ENCODE measurements at places on chromosomes 1 and 21.

- DNase-seq = no peak
Observed at GRCh38 chr1:208106218-208106617, 138.0 kb downstream of the PLXNA2 start.

DNA sequence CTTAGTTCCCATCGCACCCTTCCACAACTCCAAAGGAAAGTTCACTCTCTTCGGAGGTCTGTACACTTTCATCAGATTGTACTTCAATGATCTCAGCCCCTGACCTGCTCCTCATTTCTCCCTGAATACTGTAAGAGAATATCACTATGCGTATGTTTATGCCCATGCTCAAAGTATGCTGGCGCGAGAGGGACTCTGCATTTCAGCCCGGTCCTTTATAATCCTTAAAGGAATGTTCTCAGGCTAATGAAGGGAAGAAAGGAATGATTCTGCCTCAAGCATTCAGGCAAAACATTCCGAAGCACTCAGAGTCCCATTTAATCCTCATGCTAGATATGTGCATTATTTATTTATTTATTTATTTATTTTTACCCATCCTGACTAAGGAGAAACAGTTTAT is 76.8 kb downstream of the PLD5 start:
- no peak for DNase-seq

DNA sequence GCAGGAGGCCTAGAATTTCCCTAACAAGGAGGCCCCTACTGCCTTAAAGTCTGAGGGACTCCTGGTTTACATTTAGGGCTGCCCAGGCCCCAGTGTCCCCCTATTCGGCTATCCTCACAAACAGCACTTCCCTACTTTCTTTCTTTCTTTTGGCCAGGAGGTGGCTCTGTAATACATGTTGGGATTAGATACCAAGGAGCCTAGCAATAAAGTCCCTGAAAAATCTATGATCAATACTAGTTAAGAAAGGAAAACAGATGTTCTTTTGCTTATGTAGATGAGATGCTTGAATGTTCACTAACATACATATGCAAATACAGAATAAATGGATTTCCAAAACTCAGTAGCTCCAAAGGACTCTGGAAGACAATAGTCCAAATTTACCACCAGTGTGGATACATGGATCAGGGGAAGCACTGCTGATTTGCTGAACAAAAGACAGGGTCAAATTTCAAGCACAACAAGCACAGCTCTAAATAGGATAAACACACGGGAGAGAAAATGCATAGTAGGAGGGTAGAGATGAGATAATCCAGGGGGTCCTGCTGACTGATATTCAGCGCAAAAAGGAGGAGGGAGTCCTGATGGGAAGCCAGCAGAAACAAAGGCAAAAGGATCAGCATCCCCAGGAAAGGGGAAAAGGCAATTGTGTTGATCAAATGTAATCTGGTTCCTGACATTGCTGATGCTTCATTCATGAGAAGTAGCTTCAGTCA is 240.0 kb downstream of the NUF2 start:
- no peak for DNase-seq

DNA sequence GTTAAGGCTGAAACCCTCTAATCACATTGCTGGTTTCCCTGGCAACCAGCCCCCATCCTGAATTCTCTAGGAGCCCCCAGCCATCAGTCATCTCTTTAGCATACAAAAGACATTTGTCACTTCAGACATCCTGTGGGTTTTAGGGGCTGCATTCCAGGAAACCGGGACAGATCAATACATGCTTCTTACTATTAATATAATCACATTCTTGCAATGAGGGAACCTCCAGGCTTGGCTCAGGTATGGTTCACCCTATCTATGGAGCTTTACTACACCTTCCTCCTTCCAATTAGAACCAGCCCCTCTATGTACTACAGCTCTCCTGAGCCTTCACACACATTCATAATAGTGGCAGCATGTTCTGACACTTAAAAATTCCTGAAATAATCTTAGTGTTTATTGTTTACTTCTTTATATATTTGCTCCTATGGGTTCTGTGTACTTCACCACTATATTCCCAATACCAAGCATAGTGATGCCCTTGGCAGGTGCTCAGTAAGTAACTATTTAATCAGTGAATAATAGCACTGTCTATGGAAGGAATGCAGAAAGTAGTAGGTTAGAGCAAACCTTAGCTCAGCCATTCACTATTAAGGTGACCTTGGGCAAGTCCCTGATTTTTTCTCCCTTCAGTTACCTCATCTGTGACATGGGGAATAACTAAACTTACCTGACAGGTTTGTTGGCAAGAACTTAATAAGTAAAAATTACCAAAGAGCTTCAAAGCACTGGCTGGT is 59.6 kb downstream of the ZNF678 start:
- DNase-seq = no peak

- no peak for DNase-seq
Observed at GRCh38 chr1:233675893-233676292, 62.0 kb downstream of the KCNK1 start.

GRCh38 chr1:39332291-39332690 is 127.8 kb downstream of the MACF1 start:
- DNase-seq = no peak

DNA sequence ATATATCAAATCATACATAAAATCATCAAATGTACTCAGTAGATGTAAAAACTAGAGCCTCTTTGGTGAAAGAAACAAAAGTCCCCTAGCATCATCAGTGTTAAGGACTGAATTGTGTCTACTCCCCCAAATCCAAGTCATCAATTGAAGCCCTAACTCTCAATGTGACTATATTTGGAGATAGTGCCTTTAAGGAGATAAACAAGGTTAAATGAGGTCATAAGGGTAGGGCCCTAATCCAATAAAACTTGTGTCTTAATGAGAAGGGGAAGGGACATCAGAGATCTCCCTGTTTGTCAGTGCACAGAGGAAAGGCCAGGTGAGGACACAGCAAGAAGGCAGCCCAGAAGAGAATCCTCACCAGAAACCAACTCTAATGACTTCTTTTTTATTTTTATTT is 33.5 kb downstream of the USP24 start:
- no peak for DNase-seq

DNA sequence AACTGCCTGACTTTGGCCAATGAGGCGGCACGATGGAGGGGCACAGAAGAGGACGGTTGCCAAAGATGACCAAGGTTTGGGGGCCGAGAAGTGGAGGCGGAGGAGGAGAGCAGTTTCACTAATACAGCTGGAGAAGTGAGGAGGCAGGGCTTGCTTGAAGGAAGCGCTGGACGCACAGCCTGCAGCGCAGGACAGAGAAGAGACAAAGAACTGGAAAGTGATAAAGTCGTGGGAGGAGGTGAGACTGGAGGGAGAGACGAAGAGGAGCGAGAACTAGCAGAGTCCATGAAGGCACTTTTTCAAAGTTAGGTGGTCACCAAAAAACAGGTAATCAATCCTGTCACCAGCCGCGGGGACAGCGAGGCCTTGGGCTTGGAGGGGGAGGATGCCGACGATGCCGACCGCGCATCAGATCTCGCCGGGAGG is 771 bp downstream of the PACC1 start:
- DNase-seq = no peak

- DNase-seq = no peak
Observed at GRCh38 chr1:18360251-18360650, 120.5 kb upstream of the KLHDC7A start.

DNA sequence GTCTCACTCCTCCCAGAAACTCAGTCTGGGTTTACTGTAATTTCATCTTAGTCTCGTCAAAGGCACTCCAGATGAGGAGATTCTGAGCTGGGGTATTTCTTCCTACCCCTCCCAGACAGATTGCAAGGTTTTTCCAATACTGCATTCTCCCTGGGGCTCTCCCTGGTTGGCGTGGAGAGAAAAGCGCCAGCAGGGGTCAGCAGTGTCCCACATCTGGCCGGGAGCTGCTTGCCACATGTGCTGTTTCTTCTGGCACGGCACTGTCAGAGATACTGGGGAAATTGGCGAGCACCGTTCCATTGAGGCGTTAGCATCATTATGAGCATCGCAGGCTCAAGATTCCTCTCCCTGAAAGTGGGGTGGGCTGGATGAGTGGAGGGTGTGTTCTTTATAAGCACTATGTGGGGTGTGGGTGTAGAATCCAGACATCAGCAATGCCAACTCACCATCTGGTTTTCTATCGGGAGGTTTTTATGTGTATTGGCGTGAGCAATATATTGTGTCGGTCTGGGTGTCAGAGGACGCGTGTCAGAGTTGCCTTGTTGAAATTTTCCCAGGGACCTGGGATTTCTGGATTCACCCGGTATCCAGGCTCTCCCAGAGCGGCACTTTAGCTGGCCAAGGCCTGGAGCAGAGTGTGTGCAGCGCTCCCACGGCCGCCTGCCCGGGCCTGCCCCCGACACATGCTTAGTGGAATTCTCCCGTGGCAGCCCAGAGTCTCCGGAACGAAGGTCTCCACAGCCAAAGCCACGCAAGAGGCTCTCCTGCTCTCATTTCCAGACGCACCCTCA is 8.0 kb upstream of the NAV1 start:
- DNase-seq = peak; percentile 26

- no peak for DNase-seq
Observed at GRCh38 chr1:167808104-167808503, 86.3 kb downstream of the MPZL1 start.

DNA sequence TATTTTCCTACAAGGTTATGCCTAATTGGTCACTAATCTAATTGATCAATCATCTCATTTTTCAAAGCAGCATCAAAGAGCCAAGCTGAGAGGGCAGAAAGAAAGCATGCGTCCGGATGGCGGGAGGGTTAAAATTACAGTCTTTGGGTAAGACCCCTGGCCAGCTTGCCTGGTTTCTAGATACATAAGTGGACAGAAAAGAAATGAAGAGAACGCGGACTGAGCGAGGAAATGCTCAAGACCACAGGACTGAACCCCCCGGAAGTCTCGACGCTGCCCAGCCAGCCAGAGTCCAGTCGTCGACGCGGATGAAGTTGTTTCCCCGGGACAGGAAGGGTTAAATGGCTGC is 297.2 kb downstream of the OMA1 start:
- no peak for DNase-seq

DNA sequence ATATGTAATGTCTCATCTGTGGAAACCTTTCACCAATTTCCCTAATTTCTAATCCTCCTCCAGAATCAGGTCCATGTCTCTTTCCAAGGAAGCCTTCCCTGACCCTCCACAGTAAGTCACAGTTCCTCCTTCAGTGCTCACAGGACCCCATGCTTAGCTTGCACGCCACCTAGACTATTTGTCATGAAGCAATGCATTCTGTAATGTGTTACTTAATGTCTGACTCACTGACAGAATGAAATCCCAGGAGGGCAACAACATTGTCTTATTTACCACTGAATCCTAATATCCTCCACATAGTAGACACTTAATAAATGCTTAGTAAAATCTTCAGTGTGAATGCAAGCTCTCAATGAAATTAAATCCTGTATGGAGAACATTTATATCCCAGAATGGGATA is 245.9 kb upstream of the PLD5 start:
- no peak for DNase-seq

GRCh38 chr1:34055818-34056217 is 109.2 kb downstream of the CSMD2 start:
- no peak for DNase-seq

DNA sequence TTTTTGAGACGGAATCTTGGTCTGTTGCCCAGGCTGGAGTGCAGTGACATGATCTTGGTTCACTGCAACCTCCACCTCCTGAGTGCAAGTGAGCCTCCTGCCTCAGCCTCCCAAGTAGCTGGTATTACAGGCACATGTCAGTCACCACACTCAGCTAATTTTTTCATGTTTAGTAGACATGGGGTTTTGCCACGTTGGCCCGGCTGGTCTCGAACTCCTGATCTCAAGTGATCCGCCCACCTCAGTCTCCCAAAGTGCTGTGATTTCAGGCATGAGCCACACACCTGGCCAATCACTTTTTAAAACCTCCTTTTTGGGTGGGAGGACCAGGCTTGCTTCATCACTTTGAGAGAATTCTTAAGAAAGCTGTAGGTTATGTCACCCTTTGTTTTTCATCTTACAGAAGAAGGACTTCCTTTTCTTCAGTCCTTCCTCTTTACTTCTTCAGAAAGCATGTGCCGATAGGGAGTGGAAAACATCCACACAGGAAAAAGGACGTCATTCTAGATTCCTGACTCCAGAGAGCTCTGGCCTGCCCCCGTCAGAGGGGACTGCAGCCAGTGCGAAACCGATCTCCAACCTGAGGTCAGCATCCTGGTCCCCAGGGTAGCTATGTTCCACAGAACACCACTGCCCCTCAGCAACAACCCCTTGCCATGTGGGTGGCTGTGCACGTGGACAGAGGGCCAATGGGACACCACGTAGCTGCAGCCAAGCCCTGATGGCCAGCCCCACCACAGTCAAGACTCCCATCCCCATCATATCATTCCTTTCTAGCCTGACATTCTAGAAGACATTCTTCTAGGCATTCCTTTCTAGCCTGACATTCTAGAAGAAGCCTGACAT is 21.9 kb downstream of the NCF2 start:
- no peak for DNase-seq

GRCh38 chr21:14869984-14870852 is 194.6 kb downstream of the NRIP1 start:
- DNase-seq = no peak

DNA sequence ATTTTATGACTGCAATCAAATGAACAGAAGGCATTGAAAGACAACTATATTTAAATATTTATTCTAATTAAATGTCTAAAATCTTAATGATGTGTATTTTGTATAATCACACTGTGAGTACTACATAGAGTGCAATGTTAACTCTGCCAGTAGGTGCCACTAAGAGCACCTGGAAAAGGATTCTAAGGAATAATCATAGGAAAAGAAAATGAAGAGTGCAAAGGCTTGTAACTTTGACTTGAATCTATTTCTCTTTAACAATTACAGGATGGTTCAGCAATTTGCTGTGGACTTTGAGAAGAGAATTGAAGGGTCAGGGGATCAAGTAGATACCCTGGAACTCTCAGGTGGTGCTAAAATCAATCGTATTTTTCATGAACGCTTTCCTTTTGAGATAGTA is 200.4 kb downstream of the DNM3 start:
- DNase-seq = no peak

- DNase-seq = no peak
Observed at GRCh38 chr1:34806396-34806795, 13.6 kb downstream of the GJA4 start.

- no peak for DNase-seq
Observed at GRCh38 chr1:241462391-241462790, 57.2 kb downstream of the FH start.

Data from stimulated activated CD4-positive, alpha-beta T cell treated with anti-CD3 and anti-CD28 coated beads, Interleukin-2, amount 100 ng/mL, for 24 hours (primary cell).